Activated CD4-positive, alpha-beta T cell treated with anti-CD3 and anti-CD28 coated beads for 4 hours (primary cell): ENCODE measurements at places on chromosomes 2 and 18.

- DNase-seq, result no peak
Observed at GRCh38 chr2:221025398-221025797, 546.7 kb downstream of the EPHA4 start.

DNA sequence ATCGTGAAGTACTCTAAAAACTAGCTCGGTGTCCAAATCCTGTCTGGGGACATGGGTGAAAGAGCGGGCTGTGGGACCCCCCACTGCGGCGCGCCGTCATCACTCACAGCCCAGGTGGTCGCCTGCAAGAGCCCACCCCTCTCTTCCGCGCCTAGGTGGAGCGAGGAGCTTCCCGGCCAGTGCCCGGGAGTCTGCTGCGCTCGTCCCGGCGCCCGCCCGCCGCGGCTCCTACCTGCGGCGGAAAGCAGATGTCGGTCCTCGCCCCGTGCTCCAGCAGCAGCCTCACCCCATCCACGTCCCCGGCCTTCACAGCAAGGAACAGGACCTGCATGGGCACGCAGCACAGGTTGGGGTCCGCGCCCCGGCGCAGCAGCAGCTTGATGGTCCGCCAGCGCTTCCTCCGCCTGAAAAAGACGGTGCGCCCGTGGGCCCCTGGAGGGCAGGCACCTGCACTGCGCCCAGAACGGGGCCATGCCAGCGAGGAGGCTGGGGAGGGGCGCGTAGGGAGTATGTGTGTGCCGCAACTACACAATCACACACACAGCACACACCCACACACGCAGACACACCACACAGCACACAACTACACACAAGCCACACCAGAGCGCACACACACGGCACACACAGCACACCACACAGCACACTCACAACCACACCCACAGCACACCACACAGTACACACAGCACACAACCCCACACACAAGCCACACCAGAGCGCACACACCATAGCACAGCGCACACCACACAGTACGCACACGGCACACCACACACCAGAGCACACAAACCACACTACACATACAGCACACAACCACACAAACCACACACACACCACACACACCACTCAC lies 37.4 kb downstream of the ANKMY1 start:
- DNase-seq, result no peak

DNA sequence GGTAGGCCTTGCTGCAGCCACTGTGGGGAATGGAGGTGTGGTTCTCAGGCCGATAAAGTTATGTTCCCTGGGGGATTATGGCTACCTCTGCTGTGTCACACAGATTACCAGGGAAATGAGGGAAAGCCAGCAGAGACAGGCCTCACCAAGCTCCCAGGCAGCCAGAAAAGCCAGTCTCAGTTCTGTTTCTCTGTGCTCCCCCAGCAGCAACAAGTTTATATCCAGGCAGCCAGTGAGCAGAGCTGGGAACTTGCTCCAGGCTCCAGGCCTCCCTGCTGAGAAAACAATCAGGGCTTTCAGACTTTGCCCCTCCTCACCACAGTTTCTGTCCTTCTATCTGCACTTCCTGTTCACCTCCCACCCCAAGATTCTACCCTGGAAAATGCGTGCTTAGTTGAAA lies 596.6 kb upstream of the GYPC start:
- DNase-seq, result no peak

DNA sequence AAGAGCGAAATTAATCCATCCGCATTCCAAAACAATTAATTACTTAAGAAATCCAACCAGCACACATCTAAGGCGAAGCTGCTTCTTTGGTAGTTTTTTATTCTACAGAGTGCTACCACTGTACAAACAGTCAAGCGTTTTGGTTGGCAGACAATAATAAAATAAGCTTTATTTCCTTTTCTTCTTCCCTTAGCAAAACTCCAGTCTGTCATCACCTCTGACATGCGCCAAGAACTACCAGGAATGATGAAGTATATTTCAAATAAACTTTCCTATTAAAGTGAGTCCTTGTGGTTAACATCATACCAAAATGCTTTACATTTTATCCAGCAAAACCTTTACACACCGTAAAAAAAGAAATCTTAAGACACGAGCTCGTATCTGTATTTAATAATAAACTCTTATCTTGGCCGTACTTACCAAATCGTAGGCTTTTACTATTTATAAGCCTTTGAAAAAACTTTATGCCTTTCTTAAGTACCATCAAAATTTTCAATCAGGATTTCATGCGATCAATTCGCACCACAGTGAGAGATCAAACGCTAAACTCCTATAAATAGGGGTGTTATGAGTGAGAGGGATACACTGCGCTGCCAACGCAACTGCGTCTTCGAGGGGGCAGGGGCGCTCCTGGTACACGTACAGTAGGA lies 1.3 kb downstream of the ATL2 start:
- no peak for DNase-seq

GRCh38 chr2:10326707-10327594 lies 24.2 kb downstream of the HPCAL1 start:
- DNase-seq, result no peak

- DNase-seq, result no peak
Observed at GRCh38 chr2:208049441-208049840, 24.1 kb upstream of the PLEKHM3 start.

DNA sequence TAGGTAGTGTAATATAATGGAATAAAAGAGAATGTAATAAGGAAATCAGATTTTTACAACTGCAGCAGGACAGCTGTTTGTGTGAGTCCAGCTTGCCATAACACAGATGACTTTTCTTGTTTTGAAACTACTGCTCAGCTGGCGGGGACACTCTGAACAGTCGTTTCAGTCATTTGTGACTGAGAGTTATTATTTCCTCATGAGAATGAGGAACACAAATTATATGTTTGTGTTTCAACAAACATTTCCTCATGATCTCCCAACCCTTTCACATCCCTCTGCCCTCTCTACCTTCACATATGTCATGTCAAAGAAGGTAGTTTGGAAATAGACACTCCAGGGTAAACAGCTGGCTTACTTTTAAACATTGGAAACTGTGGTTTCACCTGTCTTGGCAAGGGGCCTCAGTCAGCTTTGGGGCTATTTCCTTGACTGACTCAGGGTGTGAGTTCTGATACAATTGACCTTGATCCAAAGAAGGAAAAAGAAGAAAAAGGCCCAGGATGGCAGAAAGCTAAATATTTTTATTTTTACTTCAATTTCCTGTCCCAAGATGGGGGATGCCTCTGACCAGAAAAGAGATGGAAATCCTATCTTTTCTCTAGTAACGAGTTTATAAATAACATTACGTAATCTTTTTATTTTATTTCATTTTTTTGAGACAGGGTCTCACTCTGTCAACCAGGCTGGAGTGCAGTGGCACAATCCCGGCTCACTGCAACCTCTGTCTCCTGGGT lies 593 bp downstream of the SP140L start:
- DNase-seq, result no peak

- no peak for DNase-seq
Observed at GRCh38 chr2:216283038-216283900, 89.0 kb downstream of the MARCHF4 start.
